ENCODE measurements at places on chromosomes 7 and 10.

- DNase-seq: no peak
Measured at GRCh38 chr10:80172896-80173295, 32.4 kb downstream of the ANXA11 start.

DNA sequence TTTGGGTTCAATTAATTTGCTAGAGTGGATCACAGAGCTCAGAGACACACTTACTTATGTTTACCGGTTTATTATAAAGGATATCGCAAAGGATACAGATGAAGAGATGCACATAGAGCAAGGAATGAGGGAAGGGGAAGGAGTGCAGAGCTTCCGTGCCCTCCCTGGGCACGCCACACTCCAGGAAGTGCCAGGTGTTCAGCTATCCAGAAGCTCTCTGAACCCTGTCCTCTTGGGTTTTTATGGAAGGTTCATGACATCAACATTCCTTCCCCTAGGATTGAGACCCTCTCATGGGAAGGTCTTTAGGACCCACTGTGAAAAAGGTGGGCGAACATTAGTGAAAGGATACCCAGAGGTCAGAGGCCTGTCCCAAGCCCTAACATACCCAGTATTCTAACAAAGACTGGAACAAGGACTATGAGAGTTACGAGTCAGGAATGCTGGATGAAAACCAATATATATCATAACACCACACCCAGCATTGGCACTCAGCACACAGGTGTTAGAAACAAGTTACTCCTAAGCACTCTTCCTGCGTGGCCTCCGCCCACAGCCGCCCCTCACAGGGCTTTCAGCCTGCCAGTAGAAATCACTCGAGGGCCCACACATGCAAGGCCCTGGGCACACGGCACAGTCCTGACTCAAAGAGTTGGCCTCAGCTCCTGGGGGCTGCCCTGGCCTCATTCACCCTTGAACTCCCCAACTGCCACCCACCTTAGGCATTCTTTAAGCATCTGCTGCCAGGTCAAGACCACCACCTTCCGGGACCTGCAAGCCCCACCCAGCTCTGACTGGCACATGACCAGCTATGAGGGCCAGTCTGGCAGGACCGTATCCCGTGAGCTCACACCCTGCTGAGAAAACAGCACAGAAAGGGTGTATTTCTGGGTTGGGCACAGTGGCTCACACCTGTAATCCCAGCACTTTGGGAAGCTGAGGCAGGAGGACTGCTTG, 5.6 kb upstream of the AIFM2 start:
- no peak for DNase-seq

DNA sequence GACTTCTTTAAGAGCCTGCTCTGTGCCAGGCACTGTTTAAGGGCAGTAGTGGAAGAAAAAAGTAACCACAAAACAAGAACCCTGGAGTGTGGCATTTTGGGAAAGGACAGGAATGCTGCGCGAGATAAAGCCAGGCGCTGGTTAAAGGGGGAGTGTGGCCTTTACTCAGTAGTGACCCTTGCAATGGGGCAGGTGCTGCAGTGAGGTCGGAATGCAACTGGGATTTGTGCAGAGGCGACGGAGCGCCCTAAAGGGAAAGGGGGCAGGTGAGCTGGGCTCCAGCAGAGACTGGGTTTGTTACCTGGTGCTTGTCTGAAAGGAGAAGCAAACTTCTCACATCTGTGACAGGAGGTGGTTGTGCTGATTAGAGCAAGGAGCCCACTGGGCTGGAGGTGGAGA, 263.6 kb downstream of the ACTR3B start:
- DNase-seq: no peak

- no peak for DNase-seq
Measured at GRCh38 chr10:34808336-34808735, 6.8 kb downstream of the PARD3 start.

- DNase-seq: no peak
Measured at GRCh38 chr10:111004016-111004415, 72.8 kb upstream of the ADRA2A start.

DNA sequence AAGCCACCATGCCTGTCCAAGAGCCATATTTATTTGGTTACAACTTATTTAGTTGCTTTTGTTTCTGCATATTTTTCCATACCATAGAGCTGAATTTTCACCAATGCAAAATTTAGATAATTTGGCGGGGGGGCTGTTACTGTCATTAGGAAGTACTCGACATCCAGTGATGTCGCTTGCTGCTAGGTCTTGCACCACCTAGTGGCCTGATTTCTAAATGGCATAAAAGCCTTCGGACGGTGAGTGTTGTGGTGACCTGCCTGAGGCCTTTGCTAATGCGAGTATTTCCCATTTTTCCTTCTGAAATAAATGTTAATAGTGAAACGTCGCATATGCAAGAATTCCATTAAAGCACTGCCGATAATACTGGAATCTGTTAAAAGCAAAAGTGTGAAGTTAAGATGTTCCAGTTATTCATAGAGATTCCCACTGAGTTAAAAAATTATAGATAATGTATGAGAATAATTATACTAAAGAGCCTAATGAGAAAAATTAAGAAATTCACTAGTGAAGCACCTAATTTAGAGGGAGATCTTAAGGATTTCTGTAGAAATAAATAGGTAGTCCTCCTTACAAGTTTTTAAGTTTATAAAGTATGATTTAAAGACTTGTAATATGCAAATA, 86.1 kb upstream of the DNAJB6 start:
- DNase-seq: peak; percentile 4

- DNase-seq: no peak
Measured at GRCh38 chr7:31082017-31082416, 29.9 kb downstream of the ADCYAP1R1 start.

GRCh38 chr7:99390941-99391602, 16.5 kb downstream of the ARPC1B start:
- no peak for DNase-seq

DNA sequence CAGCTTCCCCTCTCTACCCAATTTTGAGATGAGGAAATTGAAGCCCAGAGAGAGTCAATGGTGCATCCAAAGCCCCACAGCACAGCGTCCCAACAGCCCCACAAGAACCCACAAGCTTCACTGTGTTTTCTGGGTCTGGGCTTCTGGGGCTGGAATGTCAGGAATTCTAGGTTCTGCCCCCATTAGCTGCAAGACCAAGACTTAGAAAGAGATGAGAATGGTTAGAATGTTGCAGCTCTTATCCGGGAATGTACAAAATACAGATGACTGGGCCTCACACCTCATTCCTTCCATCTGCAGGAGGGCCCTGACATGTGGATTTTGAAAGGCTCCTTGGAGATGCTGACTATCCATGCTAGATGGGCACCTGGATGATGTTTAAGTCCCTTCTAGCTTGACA, 6.0 kb upstream of the SGPL1 start:
- DNase-seq: no peak

DNA sequence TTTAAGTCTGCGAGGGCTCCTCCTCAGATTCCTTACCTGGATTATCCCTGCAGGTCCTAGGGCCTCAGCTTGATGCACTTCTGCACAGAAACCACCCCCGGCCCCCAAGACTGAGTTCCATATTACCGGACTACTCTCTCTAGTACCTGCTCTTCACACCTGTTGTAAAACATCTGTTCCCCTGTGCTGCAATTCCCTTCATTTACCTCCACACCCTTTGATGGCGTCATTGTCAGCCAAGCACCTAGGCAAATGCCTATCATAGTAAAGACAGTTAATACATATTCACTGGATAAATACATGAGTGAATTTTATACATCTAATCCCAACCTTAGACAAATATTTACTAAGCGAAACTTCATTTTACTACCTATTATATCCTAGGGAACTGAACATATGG, 275.5 kb downstream of the PLXDC2 start:
- DNase-seq: no peak

GRCh38 chr10:59695637-59696036, 14.0 kb downstream of the SLC16A9 start:
- no peak for DNase-seq

GRCh38 chr10:80580638-80581468, 43.2 kb downstream of the SH2D4B start:
- no peak for DNase-seq

GRCh38 chr7:108360058-108360800, 96.0 kb downstream of the NRCAM start:
- DNase-seq: no peak

DNA sequence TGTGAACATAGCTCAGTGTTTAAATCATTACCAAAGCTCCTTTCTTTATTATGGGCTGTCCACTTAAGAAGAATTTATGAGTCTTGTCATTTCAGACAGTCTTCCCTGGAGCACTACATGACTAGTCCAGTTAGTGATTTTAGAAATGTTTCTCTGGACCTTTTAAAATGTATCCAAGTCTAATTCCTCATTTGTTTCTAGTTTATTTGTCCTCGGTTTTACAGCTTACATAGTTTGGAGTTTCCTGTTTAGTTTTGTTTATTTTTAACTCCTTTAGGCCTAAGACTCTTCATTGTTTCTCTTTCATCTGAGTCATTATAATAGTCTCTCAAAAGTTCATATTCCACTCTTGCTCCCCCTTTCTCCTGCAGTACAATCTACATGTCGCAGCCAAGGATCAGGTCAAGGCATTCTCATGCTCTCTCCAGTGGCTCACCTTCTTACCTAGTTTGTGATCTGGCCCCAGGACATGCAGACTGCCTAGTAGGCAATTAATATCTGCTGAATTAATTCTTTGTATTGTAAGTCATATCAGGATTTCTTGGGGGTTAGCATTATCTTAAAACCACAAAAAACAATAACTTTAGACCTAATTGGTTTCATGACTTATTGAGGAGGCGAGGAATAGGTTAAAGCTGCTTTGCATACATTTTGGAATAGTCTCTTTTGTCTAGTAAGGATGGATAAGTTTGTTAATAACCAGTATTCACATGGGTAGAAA, 93.8 kb downstream of the MAPK8 start:
- DNase-seq: no peak

DNA sequence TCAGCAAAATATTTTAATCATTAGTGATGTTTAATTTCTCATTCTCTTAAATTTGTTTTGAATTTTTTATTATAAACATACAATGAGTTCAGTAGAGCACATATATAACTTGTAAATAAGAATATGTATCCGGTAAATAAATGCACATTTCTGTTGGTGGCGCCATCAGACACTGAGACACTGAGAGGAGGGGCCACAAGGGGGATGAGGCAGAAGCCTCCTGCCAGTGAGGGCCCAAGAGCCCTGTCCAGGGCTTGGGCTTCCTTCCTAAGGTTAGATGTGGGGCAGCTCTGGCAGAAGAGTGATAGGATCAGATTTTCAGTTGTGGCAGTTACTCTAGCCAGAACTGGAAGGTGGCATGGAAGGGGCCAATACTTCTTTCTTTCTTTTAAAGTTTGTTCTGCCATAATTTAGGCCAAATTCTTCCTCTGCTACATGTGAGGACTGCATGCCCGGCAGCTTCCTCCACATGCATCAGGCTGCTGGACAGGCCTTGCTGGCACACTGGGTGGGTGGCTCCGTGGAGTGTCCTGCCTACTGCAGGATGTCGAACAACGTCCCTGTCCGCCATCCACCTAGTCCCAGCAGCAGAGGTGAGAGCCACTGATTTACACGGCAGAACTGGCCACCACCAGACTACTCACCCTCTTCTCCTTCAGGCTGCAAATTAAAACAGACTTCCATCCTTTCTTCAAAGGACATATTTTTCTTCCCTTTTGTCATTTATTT, 13.2 kb downstream of the PTPRN2 start:
- no peak for DNase-seq

- no peak for DNase-seq
Measured at GRCh38 chr7:5345671-5346070, 62.9 kb downstream of the SLC29A4 start.

- no peak for DNase-seq
Measured at GRCh38 chr7:65974876-65975275, 7.1 kb downstream of the GUSB start.

DNA sequence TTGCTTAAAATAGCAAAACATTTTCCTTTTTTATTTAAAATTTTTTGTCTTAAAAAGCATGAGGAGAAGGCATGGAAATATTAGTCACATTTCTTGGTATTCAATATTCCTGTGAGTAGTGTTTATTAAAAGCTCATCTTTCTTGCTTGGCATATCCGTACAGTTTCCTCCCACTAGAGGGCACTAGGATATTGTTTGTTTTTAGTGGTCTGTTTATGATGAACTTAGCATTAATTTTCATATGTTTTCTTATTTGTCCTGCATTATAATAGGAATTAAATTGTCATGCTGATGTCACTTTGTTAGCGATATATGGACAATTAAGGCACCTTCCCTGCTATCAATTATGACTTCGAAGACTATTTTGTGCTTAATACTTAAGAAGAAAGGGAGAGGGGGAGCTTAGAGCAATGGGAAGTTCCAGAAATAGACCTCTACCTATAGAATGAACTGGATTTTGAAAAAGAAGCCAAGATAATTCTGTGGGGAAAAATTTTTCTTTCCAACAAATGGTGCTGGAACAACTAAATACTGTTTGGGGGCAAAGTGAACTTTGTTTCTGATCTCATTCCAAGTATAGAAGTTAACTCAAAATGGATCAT, 91.0 kb upstream of the STRIP2 start:
- DNase-seq: no peak

- DNase-seq: no peak
Measured at GRCh38 chr7:115477193-115477651, 553.3 kb downstream of the TFEC start.

DNA sequence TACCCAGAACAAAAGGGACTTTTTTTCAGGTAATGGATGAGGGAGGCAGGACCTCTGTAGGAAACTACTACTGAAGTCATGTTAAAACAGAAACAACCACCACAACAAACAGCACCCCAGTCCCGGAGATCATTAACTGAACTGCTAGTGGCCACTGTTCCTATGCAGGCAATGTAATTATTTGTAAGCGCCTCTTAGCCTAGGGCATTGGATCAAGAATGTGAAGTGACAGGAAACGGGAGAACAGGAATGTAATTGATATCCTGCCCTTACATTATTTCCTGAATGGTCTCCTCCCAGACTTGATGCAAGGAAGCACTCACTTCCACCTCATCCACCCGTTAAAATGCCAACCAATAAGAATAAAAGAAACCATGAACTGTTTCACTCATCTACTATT, 16.7 kb upstream of the GAD2 start:
- DNase-seq: no peak

GRCh38 chr10:97564776-97565175, 7.8 kb upstream of the ANKRD2 start:
- no peak for DNase-seq
